ENCODE measurements at places on chromosomes 1 and 21.

DNA sequence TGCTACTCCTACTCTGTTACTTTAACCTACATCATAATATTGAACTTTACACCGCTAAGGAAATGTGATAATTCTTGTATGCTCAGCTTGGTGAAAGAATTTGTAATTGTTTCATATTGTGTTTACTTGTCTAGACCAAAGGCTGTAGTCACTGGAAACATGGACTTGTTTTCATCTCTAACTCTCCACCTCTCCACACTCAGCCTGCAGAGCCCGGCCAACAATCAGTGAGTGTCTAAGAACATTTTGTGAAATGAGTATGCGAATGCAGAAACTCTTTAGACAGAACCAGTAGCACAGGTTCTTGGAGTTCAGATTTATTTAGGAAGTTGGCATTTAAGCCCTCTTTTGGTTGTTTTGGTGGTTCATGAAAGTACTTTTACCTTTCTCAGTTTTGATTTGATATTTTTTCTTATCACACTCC, 3.2 kb upstream of the RWDD3 start:
- DNase-seq, result no peak

DNA sequence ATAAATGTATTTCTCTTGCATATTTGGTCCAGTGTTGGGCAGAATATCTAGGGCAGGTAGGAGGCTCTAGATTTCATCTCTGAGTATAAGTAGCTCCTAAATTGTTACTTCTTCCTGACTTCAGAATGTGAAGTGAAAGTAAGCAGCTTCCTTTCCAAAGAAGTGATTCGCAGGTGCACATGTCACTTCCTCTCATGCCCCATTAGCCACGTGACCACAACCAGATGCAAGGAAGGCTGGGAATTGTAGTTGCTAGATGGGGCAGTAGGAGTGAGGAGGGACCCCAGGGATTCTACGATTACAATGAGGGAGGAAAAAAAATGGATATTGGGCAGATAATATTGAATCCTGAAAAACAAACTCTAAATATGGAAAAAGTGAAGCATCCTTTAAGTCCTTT, 113.2 kb upstream of the CYYR1 start:
- no peak for DNase-seq

GRCh38 chr1:92943502-92943847, 17.8 kb downstream of the DIPK1A start:
- DNase-seq, result no peak

GRCh38 chr1:46725736-46726108, 6.8 kb upstream of the EFCAB14 start:
- no peak for DNase-seq

- DNase-seq, result no peak
Observed at GRCh38 chr1:44524655-44525500, 119.8 kb downstream of the RNF220 start.

DNA sequence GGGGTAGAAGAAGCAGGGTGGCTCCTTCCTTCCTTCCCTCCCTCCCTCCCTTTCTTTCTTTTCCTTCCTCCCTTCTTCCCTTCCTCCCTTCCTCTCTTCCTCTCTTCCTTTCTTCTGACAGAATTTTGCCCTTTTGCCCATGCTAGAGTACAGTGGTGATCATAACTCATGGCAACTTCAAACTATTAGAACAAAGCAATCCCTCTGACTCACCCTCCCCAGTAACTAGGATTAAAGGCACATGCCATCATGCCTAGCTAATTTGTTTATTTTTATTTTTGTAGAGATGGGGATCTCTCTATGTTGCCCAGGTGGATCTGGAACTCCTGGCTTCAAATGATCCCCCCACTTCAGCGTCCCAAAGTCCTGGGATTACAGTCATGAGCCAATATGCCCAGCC, 10.0 kb upstream of the RPE65 start:
- DNase-seq, result no peak

GRCh38 chr1:37609002-37609401, 13.3 kb upstream of the GNL2 start:
- DNase-seq, result no peak

DNA sequence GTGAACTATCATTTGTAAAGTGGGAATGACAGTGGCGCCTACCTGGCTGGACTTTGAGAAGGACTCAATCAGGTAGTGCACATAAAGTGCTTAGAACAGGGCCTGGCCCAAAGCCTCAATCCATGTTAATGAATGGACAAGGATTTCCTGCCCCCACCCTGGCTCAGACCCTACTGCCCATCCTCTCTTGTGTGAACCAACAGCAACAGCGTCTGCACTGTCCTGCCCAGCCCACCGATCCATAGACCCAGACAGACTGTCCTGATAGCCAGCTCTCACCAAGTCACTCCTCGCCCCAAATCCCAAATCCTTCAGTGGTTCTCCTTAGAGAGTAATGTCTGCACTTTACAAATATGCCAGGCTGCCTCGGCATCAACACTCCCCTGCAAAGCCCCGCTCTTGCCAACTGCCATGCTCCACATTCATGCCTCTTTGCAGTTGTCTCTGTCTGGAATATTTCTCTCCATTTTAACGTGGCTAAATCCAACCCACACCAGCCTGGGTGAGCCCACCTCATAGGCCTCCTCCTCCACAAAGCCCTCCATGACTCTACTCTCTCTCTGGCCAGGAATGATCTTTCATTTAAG, 157.6 kb upstream of the EDN2 start:
- DNase-seq, result no peak

DNA sequence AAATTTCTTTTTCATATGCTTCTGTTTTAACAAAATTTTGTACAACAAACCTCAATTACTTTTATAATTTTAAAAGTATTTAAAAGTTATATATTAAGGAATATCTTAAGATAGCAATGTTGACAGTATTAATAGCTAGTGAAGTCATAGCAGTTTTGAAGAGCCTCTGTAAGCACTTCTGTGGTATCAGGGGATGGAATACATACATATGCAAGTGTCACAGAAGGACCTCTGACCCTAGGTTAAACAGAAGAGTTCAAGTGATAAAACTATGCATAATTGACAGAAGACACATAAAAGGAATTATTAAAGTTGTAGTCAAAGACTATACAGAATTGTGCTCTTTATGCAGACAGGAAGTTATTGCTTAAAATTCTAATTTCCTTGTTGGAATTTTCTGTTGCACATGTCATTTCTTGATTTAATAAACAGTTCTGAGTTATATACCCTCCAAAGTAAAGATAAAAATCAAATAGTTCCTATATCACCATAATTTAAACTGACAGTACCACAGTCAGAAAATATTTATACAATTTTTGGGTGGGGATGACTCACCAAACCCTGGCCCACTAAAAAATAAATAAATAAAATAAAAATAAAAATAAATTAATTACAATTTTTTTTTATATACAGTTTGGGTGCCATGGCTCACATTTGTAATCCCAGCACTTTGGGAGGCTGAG, 27.1 kb downstream of the IPP start:
- no peak for DNase-seq

- DNase-seq, result no peak
Observed at GRCh38 chr1:89587729-89588161, 45.2 kb upstream of the LRRC8C start.

DNA sequence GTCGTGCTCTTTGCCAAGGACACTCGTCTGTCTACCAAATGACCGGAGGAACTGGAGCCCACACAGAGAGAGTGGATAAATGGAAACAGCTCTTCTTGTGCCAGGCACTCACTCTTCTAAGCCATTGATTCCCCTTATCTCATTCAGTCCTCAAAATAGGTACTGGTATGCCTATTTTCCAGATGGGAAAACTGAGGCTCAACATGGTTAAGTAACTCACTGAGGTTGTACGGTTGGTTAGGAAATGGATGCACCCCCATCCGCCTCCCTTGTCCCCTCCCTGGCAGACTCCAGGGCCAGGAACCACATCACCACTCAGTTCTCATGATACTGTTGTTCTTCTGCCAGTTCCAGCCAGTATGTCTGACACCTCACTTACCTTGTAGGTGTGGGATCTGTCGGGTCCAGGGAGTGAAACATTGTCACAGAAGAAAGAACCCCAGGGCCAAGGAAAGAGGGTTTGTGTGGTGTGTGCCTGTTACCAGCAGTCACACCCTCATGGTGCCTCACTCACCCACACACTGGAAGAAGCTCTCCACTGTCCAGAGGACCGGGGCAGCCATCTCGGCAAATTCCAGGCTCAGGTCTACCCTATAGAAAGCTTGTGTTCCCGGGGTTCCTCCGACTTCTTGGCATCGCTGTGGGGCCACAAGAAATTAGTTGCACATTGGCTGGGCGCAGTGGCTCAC, 58.8 kb upstream of the TARDBP start:
- no peak for DNase-seq

DNA sequence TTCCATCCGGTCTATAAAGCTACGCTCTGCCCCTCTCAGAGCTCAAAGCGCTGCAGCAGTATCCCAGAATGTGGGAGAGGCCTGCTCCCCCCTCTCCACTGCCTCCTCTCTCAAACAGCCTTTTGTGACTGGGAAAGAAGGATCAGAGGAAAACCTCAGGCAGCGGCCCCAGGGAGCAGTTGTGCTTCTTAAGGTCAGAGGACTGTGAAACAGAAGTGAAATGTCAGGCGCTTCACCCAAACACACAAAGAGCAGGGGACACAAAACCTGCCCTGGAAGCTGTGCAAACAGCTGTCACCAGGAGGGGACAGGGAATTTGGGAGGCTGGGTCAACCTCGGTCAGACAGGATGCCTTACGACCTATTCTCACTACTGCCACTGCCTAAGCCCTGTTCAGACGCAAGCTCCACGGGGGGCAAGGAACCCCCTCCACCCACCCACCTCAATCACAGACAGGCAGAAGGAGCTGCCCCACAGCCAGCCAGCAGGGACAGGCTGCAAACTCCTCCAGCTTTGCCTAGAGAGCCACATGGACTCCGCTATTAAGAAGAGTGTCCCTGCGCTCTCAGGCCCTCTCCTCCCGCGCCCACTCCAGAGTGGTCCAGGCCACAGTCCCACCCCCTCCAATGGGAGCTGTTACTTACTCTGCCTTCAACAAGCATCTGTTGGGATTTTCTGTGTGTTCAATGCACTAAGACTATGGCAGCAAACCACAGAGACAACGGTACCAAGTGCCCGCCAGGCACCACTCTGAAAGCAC, 14.6 kb downstream of the SSBP3 start:
- no peak for DNase-seq

DNA sequence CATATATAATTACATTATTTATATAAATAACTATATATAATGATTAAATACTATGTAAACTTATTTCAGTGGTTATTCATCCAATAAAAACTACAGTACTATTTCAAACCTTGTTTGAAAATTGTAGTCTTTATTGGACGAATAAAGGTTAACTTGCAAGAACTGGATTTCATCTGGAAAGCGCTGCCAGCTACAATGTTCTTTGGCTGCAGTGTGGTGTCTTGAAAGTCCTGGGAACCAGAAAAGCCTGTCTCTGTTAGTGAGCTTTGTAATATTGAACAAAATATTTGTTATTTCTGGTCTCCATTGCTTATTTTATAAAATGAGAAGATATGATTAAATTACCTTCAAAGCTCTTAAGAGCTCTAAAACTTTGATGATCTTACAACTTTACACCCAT, 763.6 kb downstream of the ADGRL2 start:
- DNase-seq, result no peak

- DNase-seq, result no peak
Observed at GRCh38 chr1:232837087-232837486, 31.9 kb downstream of the MAP10 start.

DNA sequence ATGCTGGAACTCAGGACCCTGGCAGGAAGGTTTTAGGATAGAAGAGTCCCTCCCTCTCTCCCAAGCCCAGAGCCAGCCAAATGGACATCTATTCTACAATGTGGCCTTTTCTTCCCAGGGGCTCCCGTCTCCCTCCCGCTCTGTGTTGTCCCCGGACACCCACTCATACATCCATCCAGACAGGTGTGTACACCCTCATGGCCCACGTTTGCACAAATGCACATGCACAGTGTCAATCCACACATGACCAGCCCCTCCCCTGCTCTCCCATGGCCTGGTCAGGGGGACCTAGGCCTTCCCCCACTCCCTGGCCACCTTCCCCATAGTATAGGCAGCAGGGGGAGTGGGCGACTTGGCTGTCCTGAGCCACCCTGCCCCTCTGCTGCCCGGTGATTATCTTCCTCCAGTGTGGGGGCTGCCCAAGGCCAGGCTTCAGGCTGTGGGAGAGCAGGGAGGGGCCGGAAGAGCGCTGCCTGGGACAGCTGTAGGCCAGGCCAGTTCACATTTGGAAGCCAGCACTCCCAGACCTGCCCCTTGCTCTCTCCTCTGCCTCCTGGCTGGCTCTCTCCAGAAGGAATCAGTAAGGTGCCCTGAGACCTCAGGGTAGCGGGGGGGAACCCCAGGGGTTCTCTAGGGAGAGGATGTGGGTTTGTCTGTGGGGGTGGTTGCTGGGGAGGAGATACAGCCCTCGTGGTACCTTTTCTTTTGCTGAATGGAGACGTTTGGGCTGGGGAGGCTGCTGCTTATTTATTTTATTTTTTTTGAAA, 4.1 kb upstream of the PTPN7 start:
- no peak for DNase-seq

- no peak for DNase-seq
Observed at GRCh38 chr1:225746361-225747179, 31.1 kb upstream of the SRP9 start.

- no peak for DNase-seq
Observed at GRCh38 chr1:198830412-198830811, 191.6 kb downstream of the PTPRC start.

DNA sequence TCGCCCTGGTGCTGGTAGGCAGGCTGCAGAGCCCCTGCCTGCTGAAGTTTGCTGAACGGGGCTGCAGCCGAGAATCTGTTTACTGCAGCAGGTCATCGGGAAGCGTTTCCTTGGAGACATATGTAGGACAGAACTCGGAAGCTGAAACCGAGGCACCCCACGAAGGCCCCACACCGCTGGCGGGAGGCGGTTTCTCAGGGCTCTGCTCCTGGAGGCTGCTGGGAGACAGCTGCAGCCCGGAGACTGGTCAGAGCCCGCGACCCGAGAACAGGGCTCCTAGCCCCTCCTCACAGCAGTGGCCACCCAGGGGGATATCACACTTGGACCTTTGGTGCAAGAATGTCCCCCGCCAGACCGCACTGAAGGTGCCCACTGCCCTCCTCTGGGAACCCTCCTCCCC, 12.7 kb upstream of the PLCH2 start:
- no peak for DNase-seq

All from CD14-positive monocyte (primary cell).